H1 (cell line): ENCODE measurements at places on chromosomes 5 and 9. TPM values are rescaled to one million over a fixed set of nuclear protein-coding genes. Genes with fewer than 3 reads are reported as not detected.

The SPATA6L gene
- total RNA-seq: 0.55 and 1.1 TPM in 2 replicates

The GOLGA1 gene
- 6.5 and 9.6 TPM in 2 replicates for total RNA-seq

- DNase-seq: no peak
- no peak overlapping the region for H3K4me3 ChIP-seq
- H3K27me3 ChIP-seq: no peaks in the 10 kb centered on the region
- H3K36me3 ChIP-seq: peaks cover 6% of the 10 kb centered on the region
Observed at GRCh38 chr9:2657427-2657826, 35.8 kb downstream of the VLDLR start.

DNA sequence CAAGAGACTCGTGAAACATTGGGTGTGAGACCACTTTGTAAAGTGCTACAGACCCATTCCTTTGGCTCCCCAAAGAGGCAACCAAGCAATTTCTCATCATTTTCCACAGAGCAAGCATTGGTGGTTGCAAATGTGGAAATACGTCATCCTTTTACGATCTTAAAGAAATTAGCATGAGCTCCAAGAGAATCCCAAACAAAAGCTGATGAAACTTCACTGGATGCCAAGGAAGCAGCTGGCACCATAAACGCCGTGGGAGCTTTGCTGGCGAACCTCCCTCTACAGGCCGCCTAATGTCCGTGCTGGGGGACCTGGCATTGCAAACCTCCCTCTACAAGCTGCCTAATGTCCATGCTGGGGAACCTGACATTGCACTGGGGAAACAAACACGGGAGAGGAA, 432.4 kb downstream of the ACTL7B start:
- no peak overlapping the region for H3K27ac ChIP-seq
- H3K4me3 ChIP-seq: no peak overlapping the region
- H3K36me3 ChIP-seq: no peaks in the 10 kb centered on the region
- H3K4me1 ChIP-seq: no peaks in the 10 kb centered on the region

DNA sequence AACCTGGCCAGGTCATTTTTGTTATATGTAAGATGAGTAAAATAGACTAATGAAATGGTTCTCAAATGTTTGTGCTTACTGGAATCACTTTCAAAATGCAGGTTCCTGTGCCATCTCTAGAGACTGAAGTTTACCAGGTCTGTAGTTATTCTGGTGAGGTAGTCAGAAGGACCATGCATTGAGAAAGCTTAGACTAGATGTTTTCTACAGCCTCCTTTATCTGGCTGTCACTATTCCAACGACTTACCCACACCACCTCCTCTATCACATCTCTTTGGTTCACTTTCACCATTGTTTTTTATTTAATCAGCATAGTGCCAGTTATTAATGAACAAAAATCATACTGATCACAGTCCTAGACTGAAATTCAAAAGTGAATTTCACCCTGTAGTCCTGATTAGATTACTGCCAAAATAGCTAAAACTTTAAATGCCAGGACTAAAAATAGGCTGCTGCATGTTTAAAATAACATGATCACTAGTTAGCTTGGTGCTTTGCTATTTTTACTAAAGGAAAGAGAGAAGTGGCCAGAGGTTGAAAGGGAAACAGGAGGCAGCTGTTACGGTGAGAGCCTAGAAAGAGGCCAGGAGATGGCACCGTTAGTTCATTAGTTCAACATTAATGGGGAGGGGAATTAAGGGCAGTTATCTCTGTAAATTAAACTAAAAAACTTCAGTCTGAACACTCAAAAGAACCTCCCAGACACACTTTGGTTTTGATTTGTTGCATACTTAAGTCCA, 13.9 kb upstream of the FNIP1 start:
- no peaks in the 10 kb centered on the region for H3K4me1 ChIP-seq

DNA sequence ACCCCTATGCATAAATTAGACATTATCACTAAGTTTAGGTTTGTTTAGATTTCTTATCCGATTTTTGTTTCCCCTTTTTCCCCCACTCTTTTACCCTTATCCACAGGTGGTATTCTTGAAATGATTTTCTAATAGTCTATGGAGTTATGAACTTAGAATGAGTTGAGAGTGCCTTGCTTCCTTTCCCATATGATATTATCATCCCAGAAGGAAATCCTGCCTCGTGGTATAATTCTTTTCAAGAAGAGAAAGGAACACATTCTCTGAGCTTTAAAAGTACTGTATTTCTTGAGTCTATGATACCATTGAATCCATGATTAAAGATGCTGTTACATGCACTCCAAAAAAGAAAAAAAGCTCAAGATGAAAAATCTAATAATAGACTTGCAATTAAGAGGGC, 76.9 kb upstream of the ADAMTSL1 start:
- no peaks in the 10 kb centered on the region for H3K36me3 ChIP-seq
- H3K27ac ChIP-seq: no peak overlapping the region
- H3K27me3 ChIP-seq: no peaks in the 10 kb centered on the region
- H3K4me3 ChIP-seq: no peak overlapping the region
- DNase-seq: no peak

DNA sequence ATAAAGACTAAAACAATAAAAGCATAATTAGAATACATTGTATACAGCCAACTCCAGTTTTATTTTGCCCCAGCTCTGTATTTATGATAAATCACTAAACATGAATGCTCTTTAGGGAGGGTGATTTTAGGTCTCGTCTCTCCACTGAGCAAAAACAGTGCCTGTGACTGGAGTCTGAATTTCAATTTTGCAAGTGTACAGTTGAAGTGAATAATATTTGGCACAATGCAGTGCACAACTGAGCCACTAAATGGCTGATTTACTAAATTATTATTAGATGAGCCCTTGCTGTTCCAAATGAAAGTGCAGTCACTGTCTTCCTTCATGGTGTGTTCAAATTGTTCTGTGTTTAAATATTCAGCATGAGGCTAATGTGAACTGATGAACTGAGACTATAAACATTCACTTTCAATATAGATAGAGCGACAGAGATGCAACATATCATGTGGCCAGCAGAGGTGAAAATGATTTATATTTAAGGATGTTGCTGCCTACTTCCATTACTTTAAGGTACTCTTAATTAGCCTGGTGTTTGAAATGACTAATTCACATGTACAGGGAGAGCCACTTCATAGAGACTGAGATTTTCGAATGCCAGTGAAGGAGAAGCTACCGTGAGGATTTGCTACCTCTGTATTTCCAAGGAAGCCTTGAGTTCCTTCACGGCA, 375.1 kb downstream of the EBF1 start:
- H3K4me3 ChIP-seq: no peak overlapping the region
- no peaks in the 10 kb centered on the region for H3K36me3 ChIP-seq

The SH3RF2 gene
- total RNA-seq: 0.65 and 0.95 TPM in 2 replicates

The SLC6A7 gene
- total RNA-seq: 0.07 TPM in 1 of 2 replicates, not detected in the other

The CDH18 gene
- total RNA-seq: 0.32 and 0.73 TPM in 2 replicates

DNA sequence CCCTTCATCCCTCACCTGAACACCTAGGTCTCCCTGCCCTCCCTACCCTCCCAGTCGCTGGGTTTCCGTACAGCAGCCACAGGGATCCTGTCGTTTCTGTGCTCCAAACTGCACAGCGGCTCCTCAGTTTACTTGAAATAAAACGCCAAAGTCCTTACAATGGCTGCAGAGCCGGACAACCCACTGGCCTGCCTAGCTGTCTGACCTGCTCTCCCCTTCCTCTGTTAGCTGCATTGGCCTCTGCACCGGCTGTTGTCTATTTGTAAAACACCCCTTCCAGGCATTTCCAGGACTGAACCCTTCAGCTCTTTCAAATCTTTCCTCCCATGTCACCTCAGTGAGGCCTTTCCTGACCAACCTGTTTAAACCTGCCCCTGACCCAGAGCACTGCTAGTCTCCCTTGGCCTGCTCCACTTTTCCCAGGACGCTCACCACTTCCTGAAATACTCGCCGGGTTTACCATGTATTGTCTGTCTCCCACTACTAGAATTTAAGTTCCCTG, 9.1 kb upstream of the MGAT1 start:
- no peak overlapping the region for H3K27ac ChIP-seq
- no peak overlapping the region; the same call in 1 of the 2 replicates for H3K4me3 ChIP-seq
- no peaks in the 10 kb centered on the region for H3K36me3 ChIP-seq
- no peak for DNase-seq
- H3K27me3 ChIP-seq: no peaks in the 10 kb centered on the region

The EIF4E1B gene
- 0.63 and 0.97 TPM in 2 replicates for total RNA-seq

DNA sequence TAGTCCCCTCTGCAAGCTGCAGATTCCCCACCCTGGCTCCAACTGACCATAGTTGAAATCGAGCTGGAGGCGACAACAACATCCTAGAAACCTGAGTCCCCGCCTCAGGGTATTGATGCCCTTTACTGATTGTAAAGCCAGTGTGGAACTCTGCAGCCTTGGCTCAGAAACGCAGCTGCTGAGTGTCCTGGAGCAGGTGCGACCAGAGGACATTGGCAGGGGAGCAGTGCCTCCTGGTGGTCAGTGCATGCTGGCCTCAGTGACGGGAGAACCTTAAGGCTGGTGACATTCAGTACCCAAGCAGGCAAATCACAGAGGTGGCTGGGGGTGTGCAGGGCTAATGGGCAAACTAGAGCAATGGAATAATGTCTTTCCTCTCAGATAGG, 20.4 kb upstream of the ZNF354B start:
- H3K4me3 ChIP-seq: no peak overlapping the region
- H3K27me3 ChIP-seq: no peaks in the 10 kb centered on the region
- H3K4me1 ChIP-seq: no peaks in the 10 kb centered on the region
- H3K27ac ChIP-seq: no peak overlapping the region
- H3K36me3 ChIP-seq: no peaks in the 10 kb centered on the region

The C9orf153 gene
- total RNA-seq: 0.65 TPM in 1 of 2 replicates, not detected in the other

DNA sequence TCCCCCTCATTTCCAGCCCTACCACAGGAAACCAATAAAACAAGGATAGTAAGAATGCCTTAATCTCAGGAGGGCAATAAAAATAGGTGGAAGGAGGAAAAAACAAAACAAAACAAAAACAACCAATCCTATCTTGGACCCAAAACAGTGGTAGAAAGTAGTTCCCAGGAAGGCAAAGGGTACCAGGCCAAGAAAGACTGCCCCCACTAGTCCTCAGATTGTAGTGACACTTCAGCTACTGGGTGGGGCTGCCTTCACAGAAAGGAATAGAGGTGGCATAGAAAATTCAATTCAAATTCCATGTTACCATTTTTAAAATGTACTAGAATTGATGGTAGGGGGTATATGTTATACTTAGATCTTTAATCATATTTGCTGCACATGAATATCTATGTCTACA, 59.3 kb downstream of the DPYSL3 start:
- no peak for DNase-seq
- peak overlapping the region; percentile 95 for H3K4me3 ChIP-seq
- peaks cover 14% of the 10 kb centered on the region for H3K36me3 ChIP-seq
- no peak overlapping the region; the same call in 1 of the 2 replicates for H3K27ac ChIP-seq
- H3K27me3 ChIP-seq: no peaks in the 10 kb centered on the region
- H3K4me1 ChIP-seq: peaks cover 25% of the 10 kb centered on the region

DNA sequence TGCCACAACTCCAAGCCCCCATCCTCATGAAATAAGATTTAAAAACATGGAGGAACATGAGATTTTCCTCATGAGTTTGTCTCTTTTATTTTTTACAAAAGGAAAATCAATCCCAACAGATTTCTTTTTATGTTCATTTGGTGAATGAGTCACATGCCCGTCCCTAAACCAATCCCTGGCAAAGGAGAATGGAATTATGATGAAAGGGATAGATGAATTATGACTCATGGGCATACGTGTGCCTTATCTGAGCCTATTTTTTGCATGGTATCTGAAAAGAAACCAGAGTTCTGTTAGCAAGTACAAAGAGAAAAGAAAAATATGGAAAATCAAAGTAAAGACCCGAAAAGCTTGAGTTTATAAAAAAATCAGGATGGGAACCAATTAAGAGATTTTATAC, 267.5 kb upstream of the TMEM161B start:
- no peak for DNase-seq
- H3K27me3 ChIP-seq: no peaks in the 10 kb centered on the region
- peaks cover 4% of the 10 kb centered on the region; the same call in 1 of the 2 replicates for H3K4me1 ChIP-seq
- H3K36me3 ChIP-seq: no peaks in the 10 kb centered on the region

The NCS1 gene
- 42.4 and 47.6 TPM in 2 replicates for total RNA-seq

The PCDHB12 gene
- 2.0 and 3.0 TPM in 2 replicates for total RNA-seq

GRCh38 chr5:14588145-14588544, 6.6 kb downstream of the OTULINL start:
- no peaks in the 10 kb centered on the region for H3K27me3 ChIP-seq
- H3K4me1 ChIP-seq: no peaks in the 10 kb centered on the region
- H3K4me3 ChIP-seq: no peak overlapping the region
- H3K27ac ChIP-seq: no peak overlapping the region
